ENCODE measurements at places on chromosomes 4 and X.

- DNase-seq, result no peak
- H3K4me3 ChIP-seq, result no peak overlapping the region
- H3K27ac ChIP-seq, result no peak overlapping the region
- no peaks in the 10 kb centered on the region for H3K4me1 ChIP-seq
- H3K36me3 ChIP-seq, result no peaks in the 10 kb centered on the region
- no peaks in the 10 kb centered on the region for H3K27me3 ChIP-seq
These were observed 36.0 kb upstream of the MGST2 start for GRCh38 chr4:139629436-139630125.

GRCh38 chr4:69546134-69546765 is 50.5 kb upstream of the UGT2B4 start:
- no peaks in the 10 kb centered on the region for H3K4me1 ChIP-seq
- H3K4me3 ChIP-seq, result no peak overlapping the region
- H3K36me3 ChIP-seq, result no peaks in the 10 kb centered on the region
- no peaks in the 10 kb centered on the region for H3K27me3 ChIP-seq
- no peak overlapping the region for H3K27ac ChIP-seq

GRCh38 chr4:40316782-40317635 is 18.1 kb upstream of the CHRNA9 start:
- peak overlapping the region; percentile 92 for H3K27ac ChIP-seq
- peaks cover 7% of the 10 kb centered on the region for H3K4me1 ChIP-seq
- no peaks in the 10 kb centered on the region for H3K27me3 ChIP-seq
- H3K4me3 ChIP-seq, result peak overlapping the region; percentile 75

GRCh38 chr4:172163215-172163614 is 350.0 kb downstream of the GALNTL6 start:
- H3K27me3 ChIP-seq, result no peaks in the 10 kb centered on the region
- H3K27ac ChIP-seq, result no peak overlapping the region
- no peaks in the 10 kb centered on the region for H3K4me1 ChIP-seq

GRCh38 chrX:38260231-38260630 is 39.6 kb upstream of the SRPX start:
- H3K4me3 ChIP-seq, result no peak overlapping the region
- no peaks in the 10 kb centered on the region for H3K36me3 ChIP-seq
- H3K27ac ChIP-seq, result no peak overlapping the region
- H3K4me1 ChIP-seq, result no peaks in the 10 kb centered on the region
- no peak for DNase-seq

- H3K27me3 ChIP-seq, result no peaks in the 10 kb centered on the region
- H3K4me1 ChIP-seq, result no peaks in the 10 kb centered on the region
- no peaks in the 10 kb centered on the region for H3K36me3 ChIP-seq
- DNase-seq, result no peak
- H3K27ac ChIP-seq, result no peak overlapping the region
- no peak overlapping the region for H3K4me3 ChIP-seq
These were observed 910.4 kb downstream of the RAB28 start for GRCh38 chr4:12573716-12574115.

GRCh38 chr4:162727232-162727631 is 439.5 kb downstream of the NAF1 start:
- DNase-seq, result no peak
- H3K4me3 ChIP-seq, result no peak overlapping the region
- H3K36me3 ChIP-seq, result no peaks in the 10 kb centered on the region
- no peak overlapping the region for H3K27ac ChIP-seq

- DNase-seq, result no peak
- H3K4me3 ChIP-seq, result no peak overlapping the region
- H3K27me3 ChIP-seq, result no peaks in the 10 kb centered on the region
- H3K36me3 ChIP-seq, result no peaks in the 10 kb centered on the region
- H3K4me1 ChIP-seq, result no peaks in the 10 kb centered on the region
These were observed 1718.8 kb upstream of the PCDH10 start for GRCh38 chr4:131430302-131430701.

DNA sequence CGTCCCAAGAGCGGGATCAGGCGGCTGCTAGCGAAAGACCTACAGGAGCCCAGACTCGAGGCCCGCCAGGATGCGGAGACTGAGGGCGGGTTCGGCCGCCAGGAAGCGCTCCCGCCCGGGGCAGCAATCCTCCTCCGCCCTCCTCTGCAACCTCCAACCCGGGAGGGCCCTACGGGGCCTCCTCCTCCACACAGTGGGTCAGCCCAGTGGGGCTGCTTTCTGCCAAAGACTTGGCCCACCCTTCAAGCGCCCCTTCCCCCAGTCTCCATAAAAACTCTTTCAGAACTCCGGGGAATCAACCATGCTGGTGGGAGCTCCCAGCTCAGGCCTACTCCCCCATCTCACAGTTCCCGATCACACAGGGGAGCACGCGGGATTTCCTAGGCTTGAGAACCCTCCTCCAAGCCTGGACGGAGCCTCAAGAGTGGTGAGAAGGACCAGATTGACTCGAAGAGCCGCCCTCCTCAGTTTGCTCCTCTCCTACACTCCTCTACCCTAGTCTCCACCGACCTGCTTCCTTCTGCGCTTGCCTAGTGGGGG is 77.5 kb downstream of the RLIM start:
- no peaks in the 10 kb centered on the region for H3K27me3 ChIP-seq
- H3K27ac ChIP-seq, result peak overlapping the region; percentile 54
- no peak for DNase-seq
- H3K36me3 ChIP-seq, result no peaks in the 10 kb centered on the region
- no peaks in the 10 kb centered on the region for H3K4me1 ChIP-seq

DNA sequence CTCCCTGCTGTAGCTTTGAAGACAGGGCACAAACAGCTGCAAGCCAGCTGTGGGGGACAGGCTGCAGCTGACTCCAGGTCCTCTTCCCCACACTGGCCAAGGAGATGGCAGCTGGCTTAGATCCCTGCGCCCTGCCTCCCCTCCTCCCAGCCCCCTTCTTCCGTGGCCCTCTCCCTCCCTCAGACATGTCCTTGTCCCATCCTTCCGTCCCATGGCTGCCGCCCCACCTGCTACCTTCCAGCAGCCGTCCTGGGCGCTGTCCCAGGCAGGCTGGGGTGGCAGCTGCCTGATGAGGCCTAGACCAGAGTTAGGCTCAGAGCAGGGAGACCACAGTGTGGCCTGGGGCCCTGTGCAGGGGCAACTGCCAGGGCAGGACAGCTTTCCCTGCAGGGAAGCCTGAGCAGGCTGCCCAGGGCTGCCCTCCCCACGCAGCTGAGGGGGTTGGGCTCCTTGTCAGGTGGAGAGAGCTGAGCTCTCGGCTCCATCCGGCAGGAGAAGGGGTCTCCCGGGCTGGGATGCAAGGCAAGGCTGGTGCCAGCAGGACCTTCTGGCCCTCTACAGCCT is 3.3 kb upstream of the BGN start:
- H3K4me1 ChIP-seq, result no peaks in the 10 kb centered on the region
- DNase-seq, result no peak
- no peaks in the 10 kb centered on the region for H3K36me3 ChIP-seq
- no peak overlapping the region for H3K4me3 ChIP-seq

- peak overlapping the region; percentile 33 for H3K4me3 ChIP-seq
- DNase-seq, result no peak
- no peak overlapping the region for H3K27ac ChIP-seq
- peaks cover 10% of the 10 kb centered on the region for H3K4me1 ChIP-seq
- no peaks in the 10 kb centered on the region for H3K36me3 ChIP-seq
- H3K27me3 ChIP-seq, result peaks cover 12% of the 10 kb centered on the region
These were observed 1.6 kb downstream of the KIT start for GRCh38 chr4:54659313-54659712.

DNA sequence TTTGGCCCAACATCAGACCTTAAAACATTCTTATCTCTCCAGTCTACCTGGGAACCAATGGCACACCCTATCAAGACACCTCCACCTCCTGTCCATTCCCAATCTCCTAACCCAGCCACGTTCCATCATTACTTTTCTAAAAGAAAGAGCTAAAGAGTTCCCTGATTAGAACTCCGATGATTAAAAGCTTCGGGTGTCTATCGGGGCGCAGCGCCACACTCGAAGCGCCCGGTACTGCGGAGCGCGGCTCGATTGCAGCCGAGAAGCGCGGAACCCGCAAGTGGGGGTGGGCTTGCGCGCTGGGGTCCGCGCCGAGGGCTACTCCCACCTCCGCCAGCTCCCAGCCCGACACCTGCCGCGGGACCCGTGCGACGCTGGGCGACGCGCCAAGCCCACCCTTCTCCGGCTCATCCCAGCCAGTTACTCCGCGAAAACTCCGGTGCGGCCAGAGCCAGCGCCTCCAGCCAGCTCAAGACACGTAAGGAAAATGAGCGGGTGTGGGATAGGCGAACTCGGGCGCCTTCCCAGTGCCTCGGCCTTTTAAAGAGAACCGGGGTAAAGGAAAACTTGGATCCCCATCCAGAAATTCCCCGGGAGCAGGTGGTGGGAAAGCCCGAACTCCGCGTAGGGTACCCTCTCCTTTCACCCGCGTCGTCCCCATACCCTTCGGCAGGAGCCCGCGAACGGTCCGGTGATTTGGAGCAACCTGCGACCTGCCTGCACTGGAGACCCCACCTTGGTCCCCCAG is 593 bp downstream of the NPY1R start:
- DNase-seq, result no peak
- H3K4me1 ChIP-seq, result peaks cover 5% of the 10 kb centered on the region
- no peaks in the 10 kb centered on the region for H3K27me3 ChIP-seq
- H3K27ac ChIP-seq, result no peak overlapping the region
- peak overlapping the region; percentile 30 for H3K4me3 ChIP-seq

Data from naive thymus-derived CD4-positive, alpha-beta T cell (primary cell).